ENCODE measurements at places on chromosomes 1 and 21.

DNA sequence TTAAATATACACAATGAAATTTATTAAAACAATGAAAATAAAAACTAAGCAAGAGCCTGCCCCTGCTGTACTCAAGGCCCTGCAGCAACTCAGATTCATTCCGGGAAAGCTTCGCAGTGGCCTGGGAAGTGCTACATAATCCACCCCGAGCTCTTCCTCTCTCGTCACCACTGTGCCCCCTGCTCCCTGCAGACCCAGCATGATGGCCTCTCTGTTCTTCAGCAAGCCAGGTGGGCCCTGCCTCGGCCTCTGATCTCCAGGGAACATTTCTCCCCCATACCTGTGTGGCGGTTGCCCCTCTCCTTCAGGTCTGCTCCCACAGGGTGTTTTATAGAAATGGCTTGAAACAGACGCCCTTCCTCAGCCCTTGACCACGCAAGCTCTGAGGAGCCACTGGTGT, 10.6 kb downstream of the RNF187 start:
- no peak for DNase-seq

DNA sequence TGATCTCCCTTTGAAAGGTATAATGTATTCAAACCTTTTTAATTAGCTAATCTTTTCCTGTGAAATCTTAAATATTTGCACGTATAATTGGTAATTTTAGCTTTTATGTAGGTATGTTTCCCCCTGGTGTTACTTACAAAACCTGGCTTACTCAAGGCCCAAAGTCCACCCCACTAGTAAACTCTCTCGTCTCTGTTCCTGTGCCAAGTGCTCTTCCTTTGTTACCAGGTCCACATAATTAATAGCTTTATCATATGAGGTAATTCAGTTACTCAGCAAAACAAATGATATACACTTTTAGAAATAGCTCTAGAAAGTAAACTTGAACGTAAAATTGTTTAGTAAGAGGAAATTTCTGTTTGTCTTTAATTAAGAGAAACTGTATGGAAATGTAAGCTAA, 36.7 kb downstream of the NFIA start:
- DNase-seq: peak; percentile 10

DNA sequence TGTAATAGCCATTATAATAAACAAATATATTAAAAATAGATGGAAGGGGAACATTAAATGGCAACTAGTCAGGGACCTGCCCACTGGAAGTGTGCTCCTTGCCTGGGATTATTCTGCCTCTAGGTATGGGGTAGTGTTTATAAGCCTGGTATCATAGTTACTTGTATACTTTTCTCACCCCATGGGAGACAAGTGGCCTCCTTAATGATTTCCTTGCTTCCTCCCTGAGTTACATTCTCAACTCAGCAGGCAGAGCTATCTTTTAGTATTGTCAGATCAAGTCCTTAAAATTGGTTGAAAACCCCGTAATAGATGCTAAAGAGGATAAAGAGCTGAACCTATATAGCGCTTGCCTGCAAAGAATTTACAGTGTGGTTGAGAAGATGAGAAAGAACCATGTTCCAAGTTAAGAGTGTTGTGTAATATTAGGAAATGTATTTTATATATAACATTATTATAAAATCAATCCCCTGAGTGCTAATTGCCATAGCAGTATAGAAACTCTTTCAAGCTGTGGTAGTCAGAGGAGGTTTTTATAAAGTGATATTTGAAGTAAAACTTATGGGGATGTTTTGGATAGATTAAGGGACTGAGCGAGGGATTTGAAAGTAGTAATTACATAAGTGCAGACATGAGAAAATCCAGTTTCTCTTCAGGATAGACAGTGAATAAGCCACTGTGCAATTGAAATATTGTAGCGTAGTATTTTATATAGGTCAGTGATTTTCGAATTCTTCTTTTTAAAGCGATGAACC, 106.5 kb downstream of the SPATA46 start:
- DNase-seq: no peak

- DNase-seq: no peak
Measured at GRCh38 chr1:53869454-53870117, 20.0 kb downstream of the YIPF1 start.

GRCh38 chr1:184075055-184076029, 23.8 kb downstream of the TSEN15 start:
- DNase-seq: peak; percentile 86

DNA sequence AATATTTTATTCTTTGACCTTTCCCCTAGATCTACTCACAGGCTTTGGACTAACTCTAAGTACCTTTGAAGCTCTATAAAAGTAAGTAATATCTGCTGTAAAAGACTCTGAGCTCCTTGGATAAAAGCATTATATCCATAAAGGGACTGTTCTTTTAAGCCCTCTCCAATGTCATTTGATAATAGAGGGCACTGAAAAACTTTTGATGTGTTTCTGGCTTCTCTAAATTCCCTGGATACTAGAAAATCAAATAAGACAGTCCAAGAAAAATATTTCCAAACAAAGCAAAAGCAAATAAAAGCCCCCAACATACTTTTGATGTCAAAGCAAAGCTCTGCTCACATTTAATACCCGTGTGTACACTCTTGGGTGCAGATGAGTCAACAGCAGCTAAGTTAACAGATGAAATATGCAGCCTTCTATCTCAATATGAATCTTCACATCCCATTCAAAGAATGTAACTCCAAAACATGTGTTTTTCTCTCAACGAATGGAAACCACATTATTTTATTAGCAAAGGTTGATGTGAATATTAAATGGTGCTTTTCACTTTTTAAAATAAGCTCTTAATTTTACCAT, 230.3 kb downstream of the CENPF start:
- DNase-seq: no peak
